ENCODE measurements at places on chromosomes 2 and 18. TPM values are rescaled to one million over a fixed set of nuclear protein-coding genes. Genes with fewer than 3 reads are reported as not detected.

- no peak for DNase-seq
These were observed 174.4 kb downstream of the CELF4 start for GRCh38 chr18:37391156-37391555.

DNA sequence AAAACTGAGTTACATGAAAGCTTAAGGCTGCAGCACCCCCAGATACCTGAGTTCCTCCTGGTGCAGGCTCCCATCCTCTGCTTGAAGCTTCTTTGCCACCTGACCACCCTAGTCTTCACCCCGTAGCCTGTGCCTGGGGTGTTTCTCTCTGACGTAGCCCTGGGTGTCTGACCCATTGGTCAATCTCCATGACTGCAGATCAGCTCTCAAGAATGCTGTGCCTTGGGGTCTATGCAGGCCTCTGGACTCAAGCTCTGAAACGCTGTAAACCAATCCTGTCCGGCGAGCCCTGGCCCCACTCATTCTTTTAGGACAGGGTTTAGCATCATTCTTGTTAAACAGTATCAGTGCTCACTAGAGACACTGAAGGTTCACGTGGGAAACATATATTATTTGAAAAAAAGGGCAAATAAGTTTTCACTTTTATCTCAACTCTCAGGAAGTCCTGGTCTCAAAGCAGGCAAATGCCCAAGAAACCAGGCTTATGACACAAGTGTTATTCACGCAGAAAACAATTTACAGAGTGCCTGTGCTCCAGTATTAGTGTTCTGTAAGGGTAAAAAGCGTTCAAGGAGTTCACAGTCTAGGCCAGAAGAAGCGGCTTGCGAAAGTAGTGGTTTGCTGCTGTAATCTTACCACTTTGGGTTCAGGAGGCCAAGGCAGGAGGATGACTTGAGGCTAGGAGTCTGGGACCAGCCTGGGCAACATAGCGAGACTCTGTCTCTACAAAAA, 22.8 kb upstream of the PPP4R1 start:
- DNase-seq, result no peak

The COL4A3 gene
- 6.2 TPM for total RNA-seq

- DNase-seq, result no peak
These were observed 503.4 kb downstream of the CCDC85A start for GRCh38 chr2:56687169-56687568.

GRCh38 chr2:236302555-236302954, 38.3 kb upstream of the ASB18 start:
- no peak for DNase-seq
